ENCODE measurements at places on chromosomes 3 and 15.

DNA sequence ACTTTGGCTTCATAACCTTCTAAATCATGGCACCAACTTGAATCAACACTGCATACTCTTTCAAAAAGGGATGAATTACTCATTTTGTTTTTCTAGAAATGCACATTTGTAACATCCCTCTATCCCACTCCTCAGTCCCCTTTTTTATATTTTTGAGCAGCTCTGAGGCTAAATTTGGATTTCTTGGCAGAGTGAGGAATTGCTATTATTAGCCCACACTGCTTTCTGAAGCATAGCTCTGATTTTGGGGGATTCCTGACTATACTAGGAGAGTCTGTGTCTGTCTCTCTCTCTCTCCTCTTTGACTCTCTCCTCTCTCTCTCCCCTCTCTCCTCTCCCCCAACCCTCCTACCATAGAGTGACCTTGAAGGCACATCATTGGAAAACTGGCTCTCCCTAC is 76.6 kb downstream of the RBPMS2 start:
- no peak for DNase-seq

DNA sequence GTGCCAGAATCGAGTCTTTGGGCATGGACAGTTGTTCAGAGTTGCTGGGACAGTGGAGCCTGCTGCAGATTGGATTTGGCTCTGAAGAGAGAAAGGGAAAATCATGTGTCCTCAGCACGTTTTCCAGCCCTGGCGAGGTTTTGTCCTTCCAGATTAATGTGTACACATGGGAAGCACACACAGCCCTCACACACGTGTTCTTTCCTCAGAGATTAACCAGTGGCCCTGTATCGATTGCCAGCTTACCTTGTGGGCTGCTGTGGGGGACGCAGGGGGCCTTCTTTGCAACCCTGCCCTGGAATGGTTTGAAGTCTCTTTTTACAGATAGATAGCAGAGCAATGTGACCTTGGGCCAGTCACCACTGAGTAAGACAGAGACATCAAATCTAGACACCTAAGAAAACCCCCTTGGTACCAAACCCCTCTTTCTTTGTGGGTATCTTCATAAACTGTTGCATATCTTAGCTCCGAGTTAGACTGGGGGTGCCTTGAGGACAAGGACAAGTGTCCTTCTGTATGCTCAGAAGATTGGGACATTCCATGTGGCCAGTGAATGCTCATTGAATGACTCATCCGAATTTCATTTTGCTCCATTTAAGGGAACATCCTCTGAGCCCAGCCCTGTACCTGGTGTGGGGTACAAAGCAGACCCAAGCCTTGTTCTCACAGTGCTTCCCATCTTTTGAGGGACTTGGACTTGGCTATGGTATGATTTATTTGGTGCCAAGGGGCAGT is 48.0 kb downstream of the SMAD6 start:
- DNase-seq, result no peak

GRCh38 chr3:40996827-40997710 is 202.2 kb upstream of the CTNNB1 start:
- no peak for DNase-seq

GRCh38 chr15:92934716-92935115 is 34.6 kb downstream of the CHD2 start:
- no peak for DNase-seq

GRCh38 chr3:186303965-186304364 is 58.1 kb downstream of the DGKG start:
- no peak for DNase-seq

GRCh38 chr3:152835601-152836102 is 721 bp downstream of the P2RY1 start:
- no peak for DNase-seq

DNA sequence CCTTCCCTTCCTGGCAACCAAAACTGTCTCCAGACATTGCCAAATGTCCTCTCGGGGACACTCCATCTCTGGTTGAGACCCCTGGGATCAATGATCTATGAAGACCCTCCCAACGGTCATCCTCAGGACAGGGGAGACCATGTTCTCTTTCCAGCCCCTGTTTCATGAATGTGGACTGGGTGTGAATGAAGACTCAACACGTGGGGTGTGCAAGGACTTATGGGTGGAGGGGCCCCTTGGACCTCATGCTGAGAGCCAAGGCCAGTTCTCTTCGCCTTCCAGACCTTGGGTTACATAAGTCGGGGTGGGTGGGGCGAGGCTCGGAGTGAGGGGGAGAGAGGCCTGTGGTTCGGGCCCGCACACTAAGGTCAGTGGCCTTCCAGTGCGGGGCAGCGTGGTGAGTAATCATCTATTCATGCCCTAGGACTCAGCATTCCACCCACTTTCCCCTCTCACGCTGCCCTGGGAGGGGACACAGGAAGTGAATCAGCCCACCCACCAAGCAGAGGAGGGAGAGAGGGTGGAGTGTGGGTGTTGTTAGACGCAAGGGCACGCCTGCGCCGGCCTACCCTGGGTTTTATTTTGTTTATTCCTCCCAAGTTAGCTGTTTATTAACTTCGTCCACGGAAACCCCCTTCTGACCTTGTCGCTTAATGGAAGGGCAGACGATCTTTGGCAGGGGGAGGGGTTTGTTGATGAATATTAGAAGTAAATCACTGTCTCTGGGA is 6.7 kb downstream of the PAQR5 start:
- DNase-seq, result peak; percentile 65
